Renal pelvis (tissue), 12 donors: ENCODE measurements at places on chromosomes 16 and 17. TPM values are rescaled to one million over a fixed set of nuclear protein-coding genes. Genes with fewer than 3 reads are reported as not detected.

GRCh38 chr16:53629607-53630312, 73.9 kb downstream of the RPGRIP1L start:
- DNase-seq = no peak

GRCh38 chr16:81447383-81448101, 2.9 kb downstream of the CMIP start:
- no peak for DNase-seq

- no peak for DNase-seq
These were observed 567 bp upstream of the GCSH start for GRCh38 chr16:81096715-81097208.

GRCh38 chr17:3724378-3725077, 825 bp downstream of the HASPIN start:
- no peak for DNase-seq

Gene OR3A2
- 0.71 TPM for polyA plus RNA-seq
